ENCODE measurements at places on chromosomes 16 and 17.

DNA sequence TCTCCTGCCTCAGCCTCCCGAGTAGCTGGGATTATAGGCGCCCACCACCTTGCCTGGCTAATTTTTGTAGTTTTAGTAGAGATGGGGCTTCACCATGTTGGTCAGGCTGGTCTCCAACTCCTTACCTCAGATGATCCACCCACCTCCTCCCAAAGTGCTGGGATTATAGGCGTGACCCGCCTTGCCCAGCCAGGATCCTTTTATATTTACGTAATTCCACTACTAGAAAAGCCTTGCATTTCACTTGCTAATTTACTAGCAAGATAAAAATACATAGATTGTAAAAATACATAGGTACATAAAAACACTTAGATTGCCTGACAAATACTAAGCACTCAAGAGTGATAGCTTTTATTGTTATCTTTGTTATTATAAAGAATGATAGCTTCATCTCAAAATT is 47.5 kb downstream of the GDPD1 start:
- DNase-seq, result no peak

DNA sequence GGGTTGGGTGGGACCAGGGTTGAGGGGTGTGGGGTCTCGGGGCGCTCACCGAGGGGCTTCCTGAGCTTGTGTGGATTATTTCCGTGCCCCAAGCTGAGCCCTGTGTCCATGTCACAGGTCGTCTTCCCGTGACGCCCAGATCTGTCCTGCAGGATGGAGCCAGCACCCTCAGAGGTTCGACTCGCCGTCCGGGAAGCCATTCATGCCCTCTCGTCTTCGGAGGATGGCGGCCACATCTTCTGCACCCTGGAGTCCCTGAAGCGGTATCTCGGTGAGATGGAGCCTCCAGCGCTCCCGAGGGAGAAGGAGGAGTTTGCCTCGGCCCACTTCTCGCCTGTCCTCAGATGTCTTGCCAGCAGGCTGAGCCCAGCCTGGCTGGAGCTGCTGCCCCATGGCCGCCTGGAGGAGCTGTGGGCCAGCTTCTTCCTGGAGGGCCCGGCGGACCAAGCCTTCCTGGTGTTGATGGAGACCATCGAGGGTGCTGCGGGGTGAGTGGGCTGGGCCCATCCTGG is 1.0 kb downstream of the TELO2 start:
- peak; percentile 23 for DNase-seq

GRCh38 chr17:46763416-46763815 is 55.1 kb downstream of the WNT3 start:
- no peak for DNase-seq

GRCh38 chr17:4560837-4561256 is 470 bp upstream of the GGT6 start:
- DNase-seq, result no peak

GRCh38 chr17:68792042-68792685 is 163.0 kb downstream of the ABCA8 start:
- no peak for DNase-seq

DNA sequence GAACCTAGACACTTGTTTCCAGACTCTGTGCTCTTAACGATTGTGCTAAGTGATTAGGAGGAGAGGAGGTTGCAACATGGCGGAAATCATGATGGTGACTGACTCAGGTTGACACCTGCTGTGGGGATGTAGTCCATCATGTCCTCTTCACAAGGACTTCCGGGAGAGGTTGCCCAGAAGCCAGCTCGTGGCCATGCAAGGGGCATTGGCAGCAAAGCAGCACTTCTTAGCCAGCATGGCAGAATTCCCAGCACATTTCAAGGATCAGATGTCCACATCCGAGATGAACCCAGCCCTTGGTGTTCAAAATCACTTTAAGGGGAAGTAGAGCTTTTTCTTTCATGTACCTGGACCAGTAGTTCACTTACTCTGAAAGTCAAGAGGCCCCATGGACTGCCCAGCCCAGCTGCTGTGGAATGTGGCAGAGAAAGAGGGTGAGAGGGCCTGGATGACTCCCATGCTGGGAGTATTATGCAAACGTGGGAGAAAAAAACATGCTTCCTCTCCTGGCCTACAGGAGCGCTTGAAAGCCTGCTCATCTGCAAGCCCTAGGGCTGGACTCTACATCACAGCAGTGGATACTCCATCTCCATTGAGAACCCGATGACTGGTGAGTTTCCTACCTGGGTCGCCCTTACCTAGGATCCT is 65.5 kb downstream of the IRX6 start:
- DNase-seq, result no peak

DNA sequence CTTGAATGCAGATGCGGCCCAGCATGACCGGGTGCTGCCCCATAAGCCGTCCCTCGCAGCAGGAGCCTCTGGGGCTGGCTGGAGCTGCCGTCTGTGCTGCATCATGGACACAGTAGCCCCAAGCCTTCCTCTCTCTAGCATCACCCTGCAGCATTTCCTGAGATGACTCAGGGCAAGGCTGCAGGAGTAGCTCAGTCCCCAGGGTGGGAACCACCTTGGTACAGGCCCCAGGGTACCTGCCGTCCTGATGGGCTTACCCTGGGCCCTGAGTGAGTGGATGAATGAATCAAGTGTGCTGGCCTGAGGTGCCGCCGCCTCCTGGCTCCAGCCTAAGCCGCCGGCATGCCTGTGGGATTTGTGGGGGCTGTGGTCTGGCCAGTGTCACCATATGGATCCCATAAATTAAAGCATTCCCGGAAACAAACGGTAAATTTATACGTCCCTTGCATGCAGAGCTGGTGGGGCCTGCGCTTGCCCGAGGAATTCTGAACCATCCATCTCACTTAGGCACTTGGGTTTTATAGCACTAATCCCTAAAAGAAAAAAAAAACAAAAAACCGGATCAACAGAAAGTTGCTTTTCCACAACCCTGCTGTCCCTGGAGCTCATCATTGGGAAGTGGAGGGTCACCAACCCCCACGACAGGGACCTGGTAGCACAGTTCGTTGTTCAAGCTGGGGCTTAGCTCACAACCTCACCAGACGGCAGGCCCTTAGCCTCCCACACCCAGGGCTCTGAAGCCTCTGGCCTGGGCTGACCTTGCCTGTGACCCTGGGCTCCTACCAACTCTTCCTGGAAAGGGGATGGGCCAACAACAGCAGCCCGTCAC is 242.6 kb upstream of the CIBAR2 start:
- DNase-seq, result peak; percentile 67

DNA sequence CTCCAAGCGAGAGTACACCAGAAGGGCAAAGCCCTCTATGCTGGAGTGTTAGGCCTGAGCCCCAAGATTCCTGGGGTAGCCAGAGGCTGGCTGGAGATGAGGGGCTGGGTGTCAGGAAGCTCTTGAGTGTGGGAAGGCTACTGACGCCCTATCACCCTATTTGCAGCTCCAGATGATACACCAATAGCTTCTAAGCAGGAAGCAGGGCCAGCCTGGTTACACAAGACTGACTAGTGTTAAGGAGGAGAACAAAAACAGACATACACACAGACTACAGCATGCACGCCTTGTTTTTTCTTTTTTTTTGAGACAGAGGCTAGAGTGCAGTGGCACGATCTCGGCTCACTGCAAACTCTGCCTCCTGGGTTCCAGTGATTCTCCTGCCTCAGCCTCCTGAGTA is 15.9 kb downstream of the POLR3K start:
- no peak for DNase-seq

- DNase-seq, result peak; percentile 86
Measured at GRCh38 chr17:44556166-44556831, 985 bp upstream of the FZD2 start.

GRCh38 chr17:77205396-77206125 is 64.8 kb downstream of the SEC14L1 start:
- no peak for DNase-seq

DNA sequence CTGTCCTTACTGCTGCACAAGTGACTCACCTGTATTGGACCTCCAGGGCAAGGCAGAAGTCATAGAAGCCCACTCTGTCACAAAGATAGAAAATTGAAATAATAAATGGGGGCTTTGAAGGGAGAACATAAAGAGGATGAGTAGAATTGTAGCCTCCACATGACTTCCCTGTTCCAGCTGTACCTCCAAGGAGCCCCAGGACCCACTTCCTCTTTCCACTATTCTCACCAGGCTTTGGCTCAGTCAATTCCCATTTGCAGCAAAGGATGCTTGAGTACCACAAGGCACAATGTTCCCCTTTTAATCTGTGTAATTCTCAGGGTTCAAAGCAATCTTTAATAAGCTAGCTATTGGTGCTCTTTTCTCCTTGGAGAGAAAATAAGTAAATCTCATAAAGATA is 512.1 kb downstream of the TOX3 start:
- no peak for DNase-seq

DNA sequence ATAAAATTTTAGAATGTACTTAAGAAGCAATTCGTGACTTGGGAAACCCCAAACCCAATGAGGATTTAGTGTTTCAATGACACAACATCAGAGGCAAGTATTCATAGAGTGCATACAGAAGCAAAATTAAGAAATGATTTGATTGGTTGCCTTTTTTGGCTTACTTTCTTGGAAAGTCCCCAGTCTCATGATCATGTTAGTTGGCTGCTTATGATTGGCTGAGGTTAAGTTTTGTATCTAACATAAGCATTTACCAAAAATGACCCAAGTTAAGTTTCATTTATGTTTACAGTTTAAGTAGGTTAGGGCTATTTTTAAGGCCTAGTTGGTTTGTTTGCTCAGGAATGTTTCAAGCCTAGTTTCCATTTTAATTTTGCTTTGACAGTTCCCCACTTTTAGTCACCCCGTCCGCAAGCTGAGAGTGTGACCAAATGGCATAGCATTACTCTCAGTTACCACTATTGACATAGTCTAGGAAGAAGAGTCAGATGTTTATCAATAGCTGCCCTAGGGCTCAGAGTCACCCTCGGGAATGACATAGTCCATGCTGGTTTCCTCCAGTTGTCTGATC is 36.2 kb downstream of the DGKE start:
- no peak for DNase-seq

DNA sequence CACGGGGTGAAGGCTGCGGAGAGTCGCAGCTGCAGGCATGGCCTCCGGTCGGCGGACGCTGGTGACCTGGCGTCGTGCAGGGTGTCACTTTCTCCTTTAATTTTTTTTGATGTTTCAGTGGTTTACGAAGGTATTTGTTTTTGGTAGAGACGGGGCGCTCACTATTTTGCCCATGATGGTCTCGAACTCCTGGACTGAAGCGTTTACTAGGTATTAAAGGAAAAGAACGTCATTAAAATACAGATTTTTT is 17.1 kb downstream of the ZNF213 start:
- DNase-seq, result peak; percentile 80

- no peak for DNase-seq
Measured at GRCh38 chr17:72622661-72623433, 469.6 kb downstream of the SLC39A11 start.

DNA sequence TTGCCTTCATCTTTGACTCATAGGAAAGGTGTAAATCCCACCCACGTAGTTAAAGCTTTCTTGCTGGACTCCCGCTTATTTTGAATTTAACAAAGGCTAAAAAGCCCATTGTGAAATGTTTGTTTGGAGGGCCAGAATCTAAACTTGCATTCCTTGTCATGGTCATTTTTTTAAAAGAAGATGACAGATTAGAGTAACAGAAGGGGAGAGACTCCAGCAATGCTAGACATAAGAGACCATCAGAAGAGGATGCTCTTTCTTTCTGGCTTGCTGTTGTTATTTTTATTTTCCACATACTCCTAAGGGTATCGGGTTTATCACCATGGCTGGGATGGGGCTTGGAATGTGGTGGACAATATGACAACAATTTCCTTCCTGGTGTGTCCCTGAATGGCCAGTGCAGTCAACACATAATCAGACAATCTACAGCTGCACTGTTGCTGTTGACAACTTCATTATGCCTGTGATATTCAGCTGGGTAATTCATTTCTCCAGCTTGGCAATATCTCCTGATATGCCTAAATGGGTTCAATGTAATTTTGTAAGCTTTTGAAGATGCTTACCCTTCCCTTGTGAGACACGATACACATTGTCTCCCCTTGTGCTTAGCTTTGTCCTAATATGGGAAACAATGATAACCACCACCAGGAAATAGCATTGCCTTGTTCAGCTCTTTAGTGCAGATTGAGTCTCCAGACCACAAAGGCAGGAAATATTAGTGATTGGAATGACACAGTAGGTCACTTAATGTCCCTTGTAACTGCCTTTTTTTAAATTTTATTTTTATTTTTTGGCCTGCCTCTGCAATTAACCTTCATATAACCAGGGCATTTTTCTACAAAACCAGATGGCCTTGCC is 164.3 kb downstream of the ANKFN1 start:
- no peak for DNase-seq

GRCh38 chr16:58280846-58281301 is 14.0 kb downstream of the PRSS54 start:
- DNase-seq, result peak; percentile 39
